ENCODE measurements at places on chromosomes 6 and 20.
A peak's percentile ranks its signal among the peaks of the same experiment; 100 is the strongest.

GRCh38 chr6:164167873-164168405 is 753.4 kb downstream of the QKI start:
- no peak for DNase-seq

DNA sequence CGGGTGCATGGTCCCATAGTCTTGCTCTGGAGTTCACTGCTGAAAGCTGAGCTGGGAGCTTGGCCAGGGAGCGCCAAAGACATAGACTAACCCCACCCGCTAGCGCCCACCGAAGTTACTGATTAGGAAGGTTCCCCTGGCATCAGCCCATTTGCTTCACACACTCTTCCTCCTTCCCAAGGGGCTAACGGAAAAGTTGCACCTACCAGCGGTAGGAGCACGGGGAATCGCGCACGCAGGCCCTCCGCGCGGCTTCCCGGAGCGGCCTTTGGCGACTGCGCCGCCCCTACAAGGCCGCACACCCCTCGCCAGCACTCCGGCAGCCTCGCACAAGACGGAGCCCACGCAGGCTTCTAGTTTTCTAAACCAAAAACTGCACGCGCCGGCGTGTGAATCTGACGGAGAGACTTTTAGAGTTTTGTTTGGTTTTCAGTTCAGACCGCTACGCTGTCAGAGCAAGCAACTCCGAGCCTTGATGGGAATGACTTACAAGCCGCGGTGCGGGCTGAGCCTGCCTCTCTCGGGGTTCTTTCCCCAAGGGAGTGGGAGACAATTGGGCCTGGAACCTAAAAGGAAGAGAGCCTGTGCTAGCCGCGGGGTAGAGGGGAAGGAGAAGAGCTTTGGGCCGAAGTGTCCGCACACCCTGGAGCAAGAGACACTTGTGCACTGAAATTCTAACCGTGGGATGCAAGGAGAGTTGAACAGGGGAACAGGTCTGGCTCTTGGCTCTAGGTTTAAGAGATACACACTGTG is 891 bp upstream of the POU3F2 start:
- DNase-seq: no peak

DNA sequence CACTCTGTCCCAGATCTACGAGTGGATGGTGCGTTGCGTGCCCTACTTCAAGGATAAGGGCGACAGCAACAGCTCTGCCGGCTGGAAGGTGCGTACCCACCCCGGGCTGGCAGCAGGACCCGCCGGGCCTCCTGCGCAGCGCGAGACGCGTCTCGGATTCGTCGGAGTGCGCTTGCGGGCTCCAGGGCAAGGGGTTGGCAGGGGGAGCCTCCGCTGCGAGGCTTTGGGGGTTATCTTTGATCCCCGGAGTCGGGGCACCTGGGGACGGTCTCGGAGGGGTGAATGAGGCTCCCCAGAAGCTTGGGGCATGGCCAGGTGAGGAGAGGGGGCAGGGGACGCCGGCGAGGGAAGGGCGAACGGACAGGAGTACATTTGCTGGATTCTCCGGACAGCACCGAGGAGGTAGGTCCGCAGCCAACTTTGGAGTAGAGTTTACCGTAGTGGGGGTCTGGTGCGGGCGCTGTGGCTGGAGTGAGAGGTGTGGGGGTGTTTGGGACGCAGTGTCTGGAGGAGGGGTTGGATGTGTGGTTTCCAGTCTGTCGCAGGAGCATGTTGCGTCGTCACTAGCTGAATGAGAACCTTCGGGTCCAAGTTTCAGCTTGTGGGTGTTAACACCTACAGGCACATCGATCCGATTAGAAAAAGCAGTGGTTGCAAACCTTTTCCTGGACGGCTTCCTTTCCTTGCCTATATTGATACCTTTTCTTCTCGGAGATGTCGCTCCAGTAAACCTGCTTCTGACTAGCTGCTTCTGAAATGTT is 1.2 kb downstream of the FOXO3 start:
- no peak for DNase-seq

GRCh38 chr6:47525330-47526057 is 47.9 kb downstream of the CD2AP start:
- DNase-seq: no peak

- DNase-seq: no peak
Measured at GRCh38 chr6:157068691-157069324, 254.5 kb downstream of the TMEM242 start.

- DNase-seq: no peak
Measured at GRCh38 chr6:53598265-53598907, 53.5 kb upstream of the GCLC start.

DNA sequence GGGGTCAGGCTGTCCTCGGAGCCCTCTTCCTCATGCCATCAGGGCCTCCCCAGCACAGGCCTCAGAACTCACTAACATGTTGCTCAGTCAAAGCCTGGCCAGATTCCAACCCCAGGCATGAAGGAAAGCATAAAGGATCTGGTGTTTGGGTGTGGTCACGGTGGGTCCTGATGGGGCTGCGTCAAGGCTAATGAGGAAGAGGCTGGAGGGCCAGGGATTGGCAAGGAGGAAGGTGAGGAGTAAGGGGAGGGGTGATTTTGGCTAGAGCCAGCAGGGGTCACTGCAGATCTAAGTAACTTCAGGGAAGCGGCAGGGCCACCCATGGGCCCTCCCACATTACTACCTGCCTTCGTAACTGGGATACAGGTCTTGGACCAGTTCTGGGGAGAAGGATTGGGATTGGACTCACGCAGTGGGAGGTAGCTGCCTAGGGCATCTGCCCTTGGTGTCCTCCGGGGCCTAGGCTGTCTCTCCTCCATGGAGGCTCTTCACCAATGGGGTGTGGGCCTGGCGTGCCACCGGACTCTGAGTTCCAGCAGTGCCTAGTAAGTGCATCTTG is 36.2 kb upstream of the MRPS18A start:
- DNase-seq: peak; percentile 48

DNA sequence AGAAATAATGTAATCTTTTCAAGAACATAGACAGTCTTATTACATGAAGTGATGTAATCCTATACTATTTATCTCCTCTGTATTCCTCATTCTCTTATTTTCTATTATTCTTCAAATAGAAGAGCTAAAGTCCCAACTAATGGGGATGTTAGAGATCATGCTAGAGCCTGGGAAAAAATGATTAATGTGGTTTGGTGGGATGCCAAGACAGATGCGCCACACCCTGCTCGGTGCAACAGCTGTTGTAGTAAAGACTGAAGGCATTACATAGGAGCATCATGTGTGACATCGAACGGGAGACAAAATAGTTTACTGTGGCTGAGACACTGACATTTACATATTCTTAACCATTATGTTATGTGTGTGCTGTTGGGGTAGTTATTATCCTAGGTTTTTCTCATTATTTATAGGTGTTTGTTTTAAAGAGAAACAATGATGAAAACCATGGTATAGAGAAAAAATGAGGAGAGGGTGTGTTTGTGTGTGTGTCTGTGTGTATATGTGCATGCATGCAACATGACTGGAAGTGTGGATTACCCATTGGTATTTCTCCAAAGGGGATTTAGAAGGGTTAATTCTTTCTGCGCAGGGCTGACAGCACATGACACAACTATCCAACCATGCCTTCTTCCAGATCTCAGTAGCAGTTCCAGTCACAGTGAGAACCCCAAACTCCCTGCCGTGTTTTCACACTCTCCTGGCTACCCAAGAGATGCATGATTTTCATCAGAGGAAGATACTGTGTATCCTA is 155.3 kb downstream of the EYA4 start:
- DNase-seq: no peak

DNA sequence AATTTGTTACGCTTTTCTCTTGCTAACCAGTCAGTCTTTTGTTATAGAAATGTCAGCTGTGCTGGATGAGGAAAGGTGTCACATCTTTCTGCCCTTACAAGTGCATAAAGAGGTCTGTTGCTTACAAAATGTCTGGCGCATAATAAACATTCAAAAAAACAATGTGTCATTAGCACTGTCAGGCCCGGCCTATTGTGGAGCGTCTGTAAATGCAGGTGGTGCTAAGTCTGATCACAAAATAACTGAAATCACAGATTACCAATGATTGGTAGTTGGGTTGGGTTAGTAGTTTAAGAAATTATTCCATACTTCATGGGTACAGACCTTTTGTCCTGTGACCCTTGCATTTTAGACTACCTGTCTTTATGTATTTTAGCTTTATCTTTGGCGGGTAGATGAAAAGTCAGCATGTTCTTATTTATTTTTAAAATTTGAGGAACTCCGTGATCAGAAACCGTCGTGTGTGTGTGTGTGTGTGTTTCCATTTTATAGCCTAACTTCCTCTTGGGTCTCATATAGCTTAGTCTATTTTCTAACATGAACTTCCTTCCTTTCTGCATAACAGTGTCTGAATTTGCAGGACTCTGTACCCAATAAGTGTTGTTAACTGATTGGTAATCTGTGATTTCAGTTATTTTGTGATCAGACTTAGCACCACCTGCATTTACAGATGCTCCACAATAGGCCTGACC is 88.1 kb upstream of the IFNGR1 start:
- DNase-seq: no peak

GRCh38 chr6:84218091-84218490 is 9.4 kb downstream of the CEP162 start:
- no peak for DNase-seq

- DNase-seq: no peak
Measured at GRCh38 chr6:36216559-36216958, 20.0 kb downstream of the BRPF3 start.

GRCh38 chr6:48614326-48614725 is 503.3 kb upstream of the PTCHD4 start:
- DNase-seq: no peak

- DNase-seq: no peak
Measured at GRCh38 chr6:31225735-31226134, 46.2 kb downstream of the HLA-C start.

DNA sequence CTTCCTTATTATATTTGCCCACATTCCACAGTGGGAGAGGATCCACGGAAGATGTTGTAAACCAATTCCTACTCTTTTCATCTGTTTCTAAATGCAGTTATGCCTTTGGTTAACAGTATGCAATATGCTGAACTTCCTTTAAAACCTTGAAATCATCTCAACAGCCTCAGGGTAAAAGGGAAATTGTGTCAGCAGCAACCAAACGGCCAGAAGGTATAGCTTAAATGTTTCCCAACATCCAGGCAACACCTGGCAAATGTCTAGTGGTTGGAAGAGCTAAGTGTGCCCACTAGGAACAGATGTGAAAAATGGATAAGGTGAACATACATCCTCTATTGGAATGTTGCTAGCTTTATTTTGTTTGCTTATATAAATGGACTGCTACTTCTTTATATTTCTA is 164.8 kb downstream of the FAXC start:
- DNase-seq: no peak

- no peak for DNase-seq
Measured at GRCh38 chr6:35977308-35977707, 47.1 kb downstream of the SLC26A8 start.

All from stimulated activated CD8-positive, alpha-beta memory T cell treated with anti-CD3 and anti-CD28 coated beads, Interleukin-2, amount 100 ng/mL, for 48 hours (primary cell).